ENCODE measurements at places on chromosomes 11 and 22.
A peak's percentile ranks its signal among the peaks of the same experiment; 100 is the strongest.

DNA sequence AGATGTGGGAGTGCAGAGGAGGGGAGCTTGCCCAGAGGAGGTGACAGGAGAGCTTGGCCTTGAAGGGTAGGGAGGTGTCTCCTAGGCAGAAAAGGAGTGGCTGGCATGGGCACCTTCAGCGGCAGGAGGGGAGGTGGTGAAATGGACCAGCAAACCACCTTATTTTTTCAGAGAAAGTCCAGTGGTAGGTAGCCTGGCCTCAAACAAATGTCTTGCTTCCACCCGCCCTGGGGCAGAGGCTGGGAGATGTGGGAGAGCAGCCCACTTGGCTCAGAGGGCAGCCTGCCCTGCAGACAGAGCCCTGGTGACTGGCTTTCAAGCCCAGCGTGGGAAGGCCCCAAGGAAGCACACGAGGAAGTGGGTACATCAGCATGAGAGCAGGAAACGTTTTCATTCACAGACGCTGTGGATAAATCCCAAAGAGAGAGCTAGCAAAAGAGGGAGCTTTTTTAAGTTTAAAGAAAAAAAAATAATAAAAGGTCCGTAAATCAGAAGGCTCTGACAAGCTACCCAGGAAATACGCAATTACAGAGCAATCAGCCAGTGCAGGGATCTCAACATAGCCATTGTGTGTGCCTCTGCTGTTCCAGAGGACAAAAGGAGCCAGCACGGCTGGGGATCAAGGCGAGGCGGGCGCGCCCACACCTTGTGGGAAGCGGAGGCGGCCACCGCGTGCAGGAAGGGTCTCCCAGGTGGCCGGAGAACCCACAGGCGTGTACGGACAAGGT, 238.7 kb upstream of the PLET1 start:
- no peak for DNase-seq

GRCh38 chr22:29166180-29166579, 39.5 kb upstream of the EMID1 start:
- DNase-seq = no peak

- DNase-seq = no peak
These were observed 2.9 kb downstream of the SC5D start for GRCh38 chr11:121295246-121296029.

DNA sequence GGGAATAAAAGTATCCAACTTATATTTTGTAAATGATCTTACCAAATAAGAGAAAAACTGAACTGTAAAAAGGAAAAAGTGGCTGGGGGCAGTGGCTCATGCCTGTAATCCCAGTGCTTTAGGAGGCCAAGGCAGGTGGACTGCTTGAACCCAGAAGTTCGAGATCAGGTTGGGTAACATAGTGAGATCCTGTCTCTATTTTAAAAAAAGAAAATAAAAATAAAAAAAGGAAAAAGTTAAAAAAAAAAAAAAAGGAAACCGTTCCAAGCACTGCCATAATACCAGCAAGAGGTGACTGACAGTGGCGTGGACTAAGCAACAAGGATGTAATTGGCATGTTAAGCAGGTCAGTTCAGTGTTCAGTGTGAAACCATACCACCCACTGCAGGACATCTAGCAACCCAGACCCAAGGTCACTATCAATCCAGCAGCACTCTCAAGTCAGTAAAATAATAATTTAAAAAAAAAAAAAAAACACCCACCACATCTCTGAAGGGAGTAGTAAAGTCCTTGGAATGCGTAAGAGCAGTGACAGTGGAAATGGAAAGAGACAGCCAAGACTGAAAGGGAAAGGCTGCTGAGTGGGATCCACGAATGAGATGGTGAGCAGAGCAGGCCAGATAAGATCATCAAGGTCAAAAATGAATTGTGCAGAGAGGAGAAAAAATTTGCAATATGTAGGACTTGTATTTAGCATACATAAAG, 43.6 kb downstream of the MAPK1 start:
- DNase-seq = no peak

DNA sequence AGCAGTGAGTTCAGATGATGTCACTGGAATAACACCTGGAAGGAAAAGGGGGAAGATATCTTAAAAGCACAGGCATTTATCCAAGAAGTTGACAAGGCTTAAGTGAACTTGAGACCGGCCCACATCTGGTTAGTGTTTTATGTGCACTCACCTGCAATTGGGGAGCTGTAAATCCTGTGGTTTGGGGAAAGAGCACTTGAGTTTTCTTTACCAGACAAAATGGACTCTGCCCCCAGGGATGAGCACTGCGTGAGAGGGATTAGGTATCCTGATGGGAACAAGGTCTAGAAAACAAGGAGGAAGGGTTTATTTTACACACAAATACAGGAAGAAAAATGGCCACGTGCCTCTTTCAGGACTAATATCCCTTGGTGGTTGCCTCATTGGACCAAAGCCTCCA, 15.2 kb downstream of the E2F8 start:
- DNase-seq = no peak

DNA sequence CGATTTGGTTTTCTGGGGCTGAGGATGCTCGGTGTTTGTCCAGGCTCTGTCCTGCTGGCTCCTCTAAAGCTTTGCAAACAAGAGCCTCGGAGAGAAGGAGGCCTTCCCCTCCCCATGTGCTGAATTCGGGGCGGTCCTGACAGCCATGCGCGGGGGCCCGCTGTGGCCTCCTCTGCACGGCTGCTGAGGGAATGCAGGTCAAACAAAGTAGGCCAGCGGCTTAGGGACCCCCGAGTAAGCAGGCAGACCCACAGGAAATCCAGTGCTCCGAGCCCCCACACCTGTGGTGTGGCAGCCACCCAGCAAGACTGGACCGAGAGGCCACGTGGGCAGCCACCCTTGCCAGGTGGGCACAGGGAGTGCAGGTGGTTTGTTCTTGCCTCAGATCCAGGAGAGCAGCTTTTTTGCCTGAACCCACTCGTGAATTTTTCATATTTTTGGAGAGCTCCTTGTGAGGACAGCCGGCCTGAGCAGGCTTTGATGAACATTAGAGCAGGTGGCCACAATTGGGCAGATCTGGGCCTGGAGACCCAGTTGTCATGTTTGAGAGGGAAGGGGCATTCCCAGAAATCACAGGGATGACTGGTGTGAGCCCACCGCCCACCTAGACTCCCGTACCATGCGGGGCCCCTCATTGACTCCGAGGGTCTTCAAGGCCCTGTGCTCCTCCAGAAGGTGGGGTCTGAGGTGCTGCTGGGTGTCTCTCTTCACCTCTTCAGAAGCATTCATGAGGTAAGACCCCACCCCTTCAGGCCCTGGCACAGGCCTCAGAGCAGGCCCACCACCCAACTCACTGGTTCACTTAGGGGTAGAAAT, 43.0 kb upstream of the KCNQ1OT1 start:
- DNase-seq = no peak

- DNase-seq = no peak
These were observed 11.4 kb downstream of the PRSS23 start for GRCh38 chr11:86811637-86812321.

DNA sequence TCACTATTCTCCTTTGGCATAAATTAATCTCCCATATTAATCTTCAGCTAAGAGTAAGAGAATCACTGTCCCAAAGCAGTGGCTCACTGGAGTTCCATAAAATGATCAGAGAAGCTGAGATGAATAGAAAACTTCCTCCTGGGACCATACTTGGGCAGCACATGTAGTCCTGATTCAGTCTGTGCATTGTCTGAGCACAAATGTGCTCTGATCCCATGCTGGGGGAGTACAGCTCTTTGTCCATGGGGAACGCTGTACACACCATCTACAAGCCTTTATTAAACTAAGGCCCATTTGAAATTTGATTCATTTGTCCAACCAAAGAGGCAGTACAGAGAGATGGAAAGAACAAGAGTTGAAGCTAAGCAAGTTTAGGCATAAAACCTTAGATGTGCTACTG, 147.4 kb upstream of the PGR start:
- peak; percentile 14 for DNase-seq

DNA sequence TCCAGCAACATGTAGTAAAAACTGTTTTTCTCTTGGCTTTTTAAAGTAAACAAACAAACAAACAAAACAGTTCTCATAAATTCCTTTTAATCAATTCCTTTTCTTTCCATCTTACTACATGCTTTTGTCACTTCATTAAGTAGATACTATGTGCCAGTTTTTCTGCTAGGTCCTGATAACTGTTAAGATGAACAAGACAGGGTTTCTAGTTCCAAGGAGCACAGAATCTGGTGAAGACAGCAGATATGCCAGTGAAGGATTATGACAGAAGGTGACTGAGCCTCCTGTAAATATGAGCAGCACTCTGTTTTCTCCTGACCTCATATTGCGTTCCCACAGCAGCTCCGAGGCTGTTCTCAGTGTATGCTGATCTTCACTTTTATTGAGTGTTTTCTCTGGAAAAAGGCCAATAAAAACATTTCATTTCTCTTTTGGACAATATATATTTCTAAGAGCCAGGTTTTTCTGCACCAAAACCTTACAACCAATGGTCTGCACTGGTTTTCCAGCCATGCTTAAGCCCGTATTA, 45.8 kb downstream of the HEPHL1 start:
- DNase-seq = no peak

GRCh38 chr11:33737362-33737821, 1.2 kb upstream of the CD59 start:
- no peak for DNase-seq

- no peak for DNase-seq
These were observed 3.7 kb downstream of the TRMT112 start for GRCh38 chr11:64313491-64314145.

GRCh38 chr11:7533199-7534041, 19.6 kb downstream of the PPFIBP2 start:
- no peak for DNase-seq

- DNase-seq = no peak
These were observed 419 bp downstream of the ANKRD54 start for GRCh38 chr22:37843741-37844089.

- no peak for DNase-seq
These were observed 13.0 kb downstream of the TUB start for GRCh38 chr11:8093931-8094575.

GRCh38 chr22:33666279-33666960, 253.9 kb downstream of the LARGE1 start:
- DNase-seq = peak; percentile 21

DNA sequence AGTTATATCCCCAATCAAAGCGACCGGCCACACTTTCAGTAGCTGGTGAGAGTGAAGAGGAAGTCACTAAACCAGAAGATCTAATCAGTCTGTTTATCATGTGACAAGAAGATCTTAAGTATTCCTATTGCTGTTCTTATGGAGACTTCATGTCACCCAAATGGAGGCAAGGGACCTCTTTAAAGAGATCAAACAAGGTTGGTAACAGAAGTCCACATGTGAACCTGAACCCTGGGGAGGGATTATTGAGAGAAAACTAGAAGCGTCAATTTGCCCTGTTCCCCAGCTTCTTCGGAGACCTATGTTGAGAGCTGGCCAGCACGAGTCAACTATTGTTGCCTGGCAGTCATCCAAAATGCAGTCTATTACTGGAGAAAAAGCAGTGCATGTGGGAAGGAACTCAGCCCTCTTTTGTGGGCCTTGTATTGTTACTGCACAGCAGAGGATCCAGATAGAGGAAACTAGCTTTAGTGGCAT, 76.9 kb upstream of the CTSC start:
- DNase-seq = peak; percentile 44

DNA sequence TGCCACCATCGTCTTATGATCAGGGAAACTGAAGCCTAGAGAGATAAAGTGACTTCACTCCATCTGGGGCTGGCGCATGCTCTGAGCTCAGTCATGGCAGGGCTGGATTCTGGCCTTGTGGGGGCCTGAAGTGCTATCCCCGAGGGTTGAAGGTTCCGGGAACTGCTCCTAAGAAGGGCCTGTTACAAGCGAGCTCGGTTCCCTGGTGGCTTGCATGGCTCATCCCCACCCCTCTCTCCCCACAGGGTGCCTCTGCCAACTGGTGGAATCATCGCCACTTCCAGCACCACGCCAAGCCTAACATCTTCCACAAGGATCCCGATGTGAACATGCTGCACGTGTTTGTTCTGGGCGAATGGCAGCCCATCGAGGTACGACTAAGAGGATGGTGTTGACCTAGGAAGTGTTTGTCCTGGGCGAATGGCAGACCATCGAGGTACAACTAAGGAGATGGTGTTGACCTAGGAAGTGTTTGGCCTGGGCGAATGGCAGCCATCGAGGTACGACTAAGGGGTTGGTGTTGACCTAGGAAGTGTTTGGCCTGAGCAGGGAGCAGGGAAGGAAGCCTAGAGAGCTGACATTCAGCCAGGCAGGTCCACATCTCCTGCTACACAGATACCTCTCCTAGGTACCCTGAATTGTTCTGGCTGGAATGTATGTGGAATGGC, 19.9 kb downstream of the FADS2 start:
- DNase-seq = no peak

- peak; percentile 53 for DNase-seq
These were observed 705 bp downstream of the UNC93B1 start for GRCh38 chr11:68002938-68003845.

DNA sequence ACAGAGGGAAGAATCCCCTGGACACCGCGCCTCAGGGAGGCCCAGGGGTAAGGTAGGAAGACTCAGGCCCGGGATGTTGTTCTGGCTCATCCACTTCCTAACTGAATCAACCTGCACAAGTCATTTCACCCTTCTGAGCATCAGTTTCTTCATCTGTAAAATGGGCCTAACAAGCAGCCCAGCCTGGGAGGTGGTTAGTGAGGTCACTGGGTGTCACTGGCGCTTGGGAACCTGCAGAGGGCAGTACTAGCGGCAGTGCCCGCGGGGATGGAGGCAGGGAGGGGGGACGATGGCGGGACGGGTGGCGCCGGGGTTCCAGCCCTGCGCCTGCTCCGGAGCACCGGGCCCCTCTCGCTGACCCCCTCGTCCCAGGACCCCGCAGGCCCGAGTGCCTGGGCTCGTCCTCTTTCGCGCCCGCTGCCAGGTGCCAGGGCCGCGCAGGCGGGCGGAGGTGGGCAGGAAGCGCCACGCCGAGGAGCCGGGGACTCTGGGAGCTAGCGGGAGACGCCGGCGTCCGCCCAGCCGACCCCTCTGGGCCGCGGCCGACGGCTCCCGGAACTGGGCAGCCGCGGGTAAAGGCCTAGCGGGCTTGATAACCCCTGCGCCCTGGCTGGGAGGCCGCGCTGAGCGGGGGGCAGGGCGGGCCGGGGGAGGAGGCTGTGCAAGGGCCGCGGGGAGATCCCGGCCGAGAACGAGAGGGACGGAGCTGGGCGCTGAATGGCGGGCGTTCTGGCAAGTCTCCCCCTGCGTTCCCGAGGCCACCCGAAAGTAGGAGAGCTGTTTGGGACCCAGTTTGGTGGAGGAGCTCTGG, at the start of gene NLRX1:
TSS of gene NLRX1 (plus strand) at position 255 of the 811 bp plus-strand sequence. CDS start 2,679 bp downstream, outside the sequence.
- peak; percentile 95 for DNase-seq

DNA sequence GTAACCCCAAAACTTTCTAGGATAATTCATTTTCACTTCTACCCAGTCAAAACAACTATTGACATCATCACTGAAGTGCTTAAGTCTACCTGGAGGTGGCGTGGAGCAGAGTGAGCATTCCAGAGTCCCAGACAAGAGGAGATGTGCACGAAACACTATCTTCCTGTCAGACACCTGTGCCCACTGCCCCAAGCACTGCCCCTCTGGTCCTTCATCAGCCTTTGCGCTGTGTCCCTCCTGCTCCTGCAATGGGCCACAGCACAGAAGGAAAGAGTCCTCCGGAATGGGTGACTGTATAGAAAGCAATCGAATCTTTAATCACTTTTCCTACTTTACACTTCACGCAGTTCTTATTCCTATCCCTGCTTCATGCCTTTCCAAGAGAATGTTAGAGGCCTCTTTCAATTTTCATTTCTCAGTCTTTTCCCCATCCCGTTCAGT, 512 bp upstream of the GRIA4 start:
- DNase-seq = peak; percentile 79

Measured in eye (tissue), 1 donor.